Activated CD4-positive, alpha-beta T cell treated with anti-CD3 and anti-CD28 coated beads, Interleukin-2, amount 10 ng/mL, durations not matched to agents 7 days and 5 days (primary cell): ENCODE measurements at places on chromosomes 5 and 9.

- no peak for DNase-seq
Measured at GRCh38 chr5:42840842-42841567, 29.3 kb upstream of the SELENOP start.

DNA sequence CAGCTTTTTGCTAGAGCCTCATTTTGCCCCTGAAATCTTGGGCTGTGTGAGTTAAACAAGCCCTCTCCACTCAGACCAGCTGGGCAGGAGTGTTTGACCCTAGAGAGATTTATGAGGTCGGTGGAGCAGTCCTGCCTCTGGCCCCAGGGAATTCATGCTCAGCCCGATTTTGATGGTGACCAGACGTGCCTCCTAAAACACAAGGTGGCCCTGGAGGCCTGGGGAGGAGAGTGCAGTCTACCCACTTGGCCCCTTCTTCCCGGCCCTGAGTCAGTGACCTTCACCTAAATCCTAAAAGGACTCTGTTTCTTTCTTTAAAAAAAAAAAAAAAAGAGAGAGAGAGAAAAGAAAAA is 86.6 kb upstream of the SAP30L start:
- no peak for DNase-seq

- DNase-seq = no peak
Measured at GRCh38 chr5:58232130-58232529, 227.8 kb downstream of the PLK2 start.

DNA sequence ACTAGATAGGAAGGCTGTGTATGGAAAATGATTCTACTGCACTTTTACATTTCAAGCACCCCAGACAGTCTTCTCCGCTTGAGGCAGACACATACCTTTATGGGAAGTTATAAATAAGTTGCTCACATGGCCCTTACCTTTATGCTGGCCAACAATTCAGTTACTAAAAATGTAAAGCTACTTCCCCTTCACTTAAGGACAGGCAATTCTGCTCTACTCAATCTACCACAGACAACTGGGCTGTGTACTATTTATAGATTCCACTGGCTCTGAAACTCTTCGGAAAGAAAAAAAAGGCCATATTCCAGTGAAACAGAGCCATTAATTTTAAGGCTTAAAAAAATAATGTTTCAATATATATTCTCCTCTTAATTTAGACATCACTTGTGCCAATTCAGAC is 59.4 kb downstream of the ELAVL2 start:
- DNase-seq = no peak

- no peak for DNase-seq
Measured at GRCh38 chr9:859251-859650, 17.8 kb downstream of the DMRT1 start.

- DNase-seq = peak; percentile 4
Measured at GRCh38 chr9:98584059-98584458, 124.7 kb downstream of the GABBR2 start.
